Ureter (tissue), 1 donor: ENCODE measurements at places on chromosomes 5 and 9. TPM values are rescaled to one million over a fixed set of nuclear protein-coding genes. Genes with fewer than 3 reads are reported as not detected.

The SLU7 gene
- total RNA-seq, result 34.2 TPM

The PLPP7 gene
- 3.9 TPM for total RNA-seq

The FGF18 gene
- 0.81 TPM for total RNA-seq

The SAXO1 gene
- total RNA-seq, result 0.57 TPM

The SEMA5A gene
- 57.0 TPM for total RNA-seq

The EPB41L4B gene
- 15.9 TPM for total RNA-seq

The KCNV2 gene
- total RNA-seq, result not detected

The ATP6V1G1 gene
- 136 TPM for total RNA-seq

The IFNB1 gene
- not detected for total RNA-seq

The FOXD4 gene
- total RNA-seq, result not detected
